ENCODE measurements at places on chromosomes 3 and 15. TPM values are rescaled to one million over a fixed set of nuclear protein-coding genes. Genes with fewer than 3 reads are reported as not detected.

Gene PLIN1
- total RNA-seq, result 140 TPM

Gene MOBP
- total RNA-seq, result 0.10 TPM

Gene DYNLT2B
- 3.5 TPM for total RNA-seq

Gene GABRB3
- 26.1 TPM for total RNA-seq

Gene GP5
- total RNA-seq, result 0.06 TPM

DNA sequence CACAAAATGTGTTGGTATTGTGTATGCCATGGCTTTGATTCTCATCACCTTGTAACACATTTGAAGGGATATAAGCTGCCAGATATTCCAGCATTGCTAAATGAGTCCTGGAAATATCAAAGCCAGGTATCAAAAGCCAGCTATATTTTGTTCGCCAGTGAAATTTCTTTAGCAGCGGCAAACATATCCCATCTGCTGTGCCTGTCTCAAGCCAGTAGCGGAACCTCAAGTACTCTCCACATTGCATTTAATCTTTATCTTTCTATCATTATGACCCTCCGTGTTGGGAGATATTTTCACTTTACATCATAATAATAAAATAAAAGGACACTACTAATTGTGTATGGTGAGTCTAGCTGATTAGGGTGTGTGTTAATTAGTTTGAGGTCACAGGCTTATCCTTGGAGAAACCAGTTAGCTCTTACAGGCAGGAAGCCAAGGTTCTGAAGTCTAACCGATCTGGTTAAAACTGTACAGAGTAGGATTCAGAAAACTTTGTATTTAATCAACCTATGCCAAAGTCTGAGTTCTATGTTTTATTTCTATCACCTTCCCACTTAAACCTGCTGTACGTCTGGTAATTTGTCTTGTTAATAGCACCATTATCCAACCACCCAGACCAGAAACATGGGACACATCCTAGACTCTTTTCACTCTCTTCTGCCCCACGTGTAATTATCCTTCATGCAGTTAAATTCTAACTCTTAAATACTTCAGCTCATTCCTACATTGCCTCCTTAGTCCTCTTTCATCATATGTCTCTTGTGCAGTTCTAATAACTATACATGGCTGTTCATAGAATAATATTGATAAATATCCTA lies 14.5 kb downstream of the TIPARP start:
- DNase-seq, result no peak

GRCh38 chr3:184748219-184749135 lies 36.6 kb upstream of the MAGEF1 start:
- no peak for DNase-seq

GRCh38 chr3:168952551-168952950 lies 711.0 kb downstream of the MECOM start:
- DNase-seq, result no peak

DNA sequence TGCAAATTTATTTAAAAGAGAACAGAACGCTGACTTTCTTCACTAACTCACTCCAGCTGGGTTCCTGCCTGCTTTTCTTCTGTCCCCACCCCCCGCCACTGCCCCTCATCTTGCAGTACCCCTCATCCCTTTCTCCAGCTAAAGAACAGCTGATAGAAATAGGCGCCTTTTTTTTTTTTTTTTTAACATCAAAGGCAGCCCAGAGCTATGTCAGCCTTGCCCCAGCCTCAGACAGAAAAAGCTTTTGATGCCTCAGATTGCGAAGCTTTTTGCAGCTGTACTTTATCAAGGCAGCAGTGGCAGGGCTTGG lies 1.8 kb downstream of the CADPS start:
- DNase-seq, result no peak

DNA sequence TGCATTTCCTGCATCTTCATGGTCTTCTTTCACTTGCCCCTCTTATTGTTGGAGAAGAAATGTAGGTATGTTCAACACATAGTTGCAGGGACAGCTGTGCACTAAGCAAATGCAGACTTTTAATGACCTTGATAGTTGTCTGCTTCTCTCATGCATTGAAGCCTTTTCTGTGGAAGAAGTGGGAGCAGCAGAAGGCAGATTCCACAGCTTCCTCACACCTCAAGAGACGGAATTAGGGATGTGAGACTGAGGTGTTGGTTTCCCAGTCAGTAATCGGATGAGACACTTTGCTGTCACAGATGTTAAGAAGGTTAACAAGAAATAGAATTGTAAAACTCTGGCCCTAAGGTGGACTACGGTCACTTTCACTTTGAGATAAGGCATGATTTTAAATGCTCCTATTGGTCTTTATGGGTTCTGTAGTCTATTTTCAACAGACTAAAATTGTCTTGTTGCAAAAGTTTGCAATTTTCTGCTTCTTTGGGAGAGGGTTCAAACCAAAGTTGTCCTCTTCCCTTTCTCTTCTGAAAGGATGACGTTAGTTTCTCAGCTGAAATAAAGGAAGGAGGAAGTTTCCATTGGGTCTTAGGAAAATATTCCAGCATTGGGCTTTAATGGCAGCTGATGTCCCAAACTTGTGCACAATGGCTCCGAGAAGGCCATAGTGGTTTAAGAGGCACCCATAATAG lies 117.4 kb downstream of the LPP start:
- no peak for DNase-seq

- no peak for DNase-seq
Observed at GRCh38 chr3:197430934-197431333, 124.8 kb downstream of the BDH1 start.

GRCh38 chr3:14837186-14837877 lies 18.6 kb downstream of the FGD5 start:
- DNase-seq, result no peak

DNA sequence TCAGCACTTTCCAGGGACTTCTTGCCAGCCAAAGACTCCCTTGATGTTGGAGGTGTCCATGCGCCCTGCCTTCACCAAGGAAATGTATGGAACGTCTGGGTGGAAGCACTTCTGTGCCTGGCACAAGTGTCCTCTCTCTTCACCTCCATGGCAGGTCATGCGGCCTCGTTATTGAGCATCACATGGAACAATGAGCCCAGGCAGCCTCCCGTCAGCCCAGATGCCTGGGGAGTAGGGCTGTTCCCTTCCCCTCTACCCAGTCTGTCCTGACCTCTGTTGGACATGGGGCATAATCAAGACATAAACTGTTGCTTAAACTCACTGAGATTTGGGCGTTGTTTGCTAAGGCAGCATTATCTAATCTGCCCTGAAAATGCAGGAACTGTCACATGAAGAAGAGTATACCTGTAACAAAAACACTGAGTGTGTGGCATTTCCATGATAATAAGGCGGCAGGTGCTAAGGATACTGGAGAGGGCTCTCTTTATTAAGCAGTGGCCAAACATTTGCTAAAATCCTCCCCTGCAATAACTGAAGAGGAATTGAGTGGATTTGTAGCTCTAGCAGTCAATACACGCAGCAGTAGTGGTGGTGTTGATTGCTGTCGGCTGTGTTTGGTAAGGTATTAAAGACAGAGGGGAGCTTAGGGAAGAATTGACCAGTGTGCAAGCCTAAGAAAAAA lies 338.2 kb upstream of the ATP10A start:
- no peak for DNase-seq

DNA sequence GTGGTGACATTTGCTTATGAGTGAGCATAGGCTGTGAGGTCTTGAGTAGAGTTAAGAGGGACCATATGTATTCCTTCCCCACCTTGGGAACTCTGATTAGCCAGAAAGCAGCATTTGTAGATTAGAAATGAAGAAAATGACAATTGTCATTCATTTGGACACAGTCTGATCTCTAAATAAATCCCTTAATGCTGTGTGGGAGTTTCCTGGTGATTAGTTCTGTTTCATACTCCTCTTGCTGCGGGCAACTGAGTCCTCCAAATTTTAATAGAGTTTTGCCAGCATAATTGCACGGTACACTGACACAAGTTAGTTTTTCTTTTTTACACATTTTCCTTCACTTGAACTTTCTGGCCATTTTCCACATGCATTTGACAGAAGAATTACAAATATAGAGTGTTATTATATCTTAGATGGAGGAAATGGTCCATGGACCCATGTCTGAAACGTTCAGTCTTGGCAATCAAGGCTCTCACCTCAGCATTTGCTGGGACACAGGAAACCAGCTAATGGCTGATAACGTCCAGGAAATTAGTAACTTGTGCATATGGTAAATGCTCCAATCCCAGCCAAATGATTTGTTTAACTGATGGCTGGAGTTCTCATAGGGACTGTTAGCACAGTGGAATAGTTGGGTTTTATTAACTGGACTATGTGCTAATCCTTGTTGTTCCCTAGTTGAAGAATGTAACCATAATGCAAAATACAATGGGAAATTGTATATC lies 321.2 kb downstream of the RBMS3 start:
- DNase-seq, result no peak

Data from left cardiac atrium (tissue), 4 donors.